Brain (organoid and tissue), 16 donors: ENCODE measurements at places on chromosomes 4 and X.

GRCh38 chr4:88528861-88529260 is 5.3 kb upstream of the PYURF start:
- DNase-seq = peak; percentile 24

DNA sequence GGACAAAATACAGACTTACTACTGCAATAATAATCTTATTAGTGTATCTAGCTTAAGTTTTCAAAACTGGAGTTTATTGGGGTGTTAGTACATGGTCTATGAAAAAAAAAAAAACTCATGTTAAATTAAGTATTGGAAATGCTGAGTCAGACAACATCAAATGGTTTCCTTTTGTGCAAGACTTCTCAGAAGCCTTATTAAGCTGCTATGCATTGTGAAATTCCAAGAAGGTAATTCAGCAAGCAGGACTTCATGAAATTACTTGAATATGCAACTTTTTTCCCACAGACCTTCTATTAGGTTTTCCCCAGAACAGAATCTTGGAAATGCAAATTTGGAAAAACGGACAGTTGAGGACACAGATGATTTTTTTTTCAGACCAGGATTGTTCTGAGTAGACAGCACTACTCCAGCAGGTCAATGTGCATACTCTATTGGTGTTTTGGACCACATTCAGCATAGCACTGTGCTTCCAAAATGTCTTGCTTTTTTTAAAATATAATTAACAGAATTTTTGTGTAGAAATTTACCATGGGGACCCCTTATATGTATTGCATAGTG is 568.8 kb upstream of the TENM3 start:
- DNase-seq = no peak

DNA sequence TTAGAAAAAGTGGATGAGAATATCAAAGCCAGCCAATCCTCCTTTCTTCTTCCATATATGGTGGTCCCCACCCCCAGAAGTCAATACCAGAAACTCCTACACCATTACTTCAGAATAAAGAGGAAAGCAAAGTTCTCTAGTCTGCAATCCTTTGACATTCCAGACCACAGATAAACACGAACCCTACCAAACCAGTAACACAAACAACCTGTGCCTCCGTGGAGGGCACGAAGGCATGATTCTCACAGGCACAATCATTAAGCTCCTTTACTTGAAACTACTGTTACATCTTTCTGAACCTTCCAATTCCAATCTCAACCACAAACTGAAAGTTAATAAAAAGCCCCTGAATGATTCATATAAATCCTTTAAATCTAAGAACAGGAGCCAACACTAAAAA is 16.3 kb downstream of the MAML3 start:
- no peak for DNase-seq

DNA sequence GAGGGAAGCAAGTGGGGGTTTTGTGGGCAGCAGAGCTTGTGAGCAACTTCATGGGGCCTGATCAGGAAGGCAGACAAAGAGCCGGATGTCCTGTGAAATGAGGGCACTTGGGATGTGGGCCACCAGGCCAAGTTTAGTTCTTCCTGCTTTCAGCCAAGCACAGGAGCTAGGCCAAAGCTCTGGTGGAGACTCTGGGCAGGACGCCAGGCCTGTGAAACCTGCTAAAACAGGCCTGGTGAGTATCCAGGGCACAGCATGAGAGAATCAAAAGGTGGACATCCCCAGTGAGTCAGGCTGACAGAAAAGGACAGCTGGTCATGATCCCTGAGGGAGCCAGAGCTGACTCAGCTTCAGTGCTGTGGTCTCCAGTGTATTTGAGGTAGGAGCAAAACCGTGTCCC is 95.7 kb downstream of the NPNT start:
- DNase-seq = no peak

DNA sequence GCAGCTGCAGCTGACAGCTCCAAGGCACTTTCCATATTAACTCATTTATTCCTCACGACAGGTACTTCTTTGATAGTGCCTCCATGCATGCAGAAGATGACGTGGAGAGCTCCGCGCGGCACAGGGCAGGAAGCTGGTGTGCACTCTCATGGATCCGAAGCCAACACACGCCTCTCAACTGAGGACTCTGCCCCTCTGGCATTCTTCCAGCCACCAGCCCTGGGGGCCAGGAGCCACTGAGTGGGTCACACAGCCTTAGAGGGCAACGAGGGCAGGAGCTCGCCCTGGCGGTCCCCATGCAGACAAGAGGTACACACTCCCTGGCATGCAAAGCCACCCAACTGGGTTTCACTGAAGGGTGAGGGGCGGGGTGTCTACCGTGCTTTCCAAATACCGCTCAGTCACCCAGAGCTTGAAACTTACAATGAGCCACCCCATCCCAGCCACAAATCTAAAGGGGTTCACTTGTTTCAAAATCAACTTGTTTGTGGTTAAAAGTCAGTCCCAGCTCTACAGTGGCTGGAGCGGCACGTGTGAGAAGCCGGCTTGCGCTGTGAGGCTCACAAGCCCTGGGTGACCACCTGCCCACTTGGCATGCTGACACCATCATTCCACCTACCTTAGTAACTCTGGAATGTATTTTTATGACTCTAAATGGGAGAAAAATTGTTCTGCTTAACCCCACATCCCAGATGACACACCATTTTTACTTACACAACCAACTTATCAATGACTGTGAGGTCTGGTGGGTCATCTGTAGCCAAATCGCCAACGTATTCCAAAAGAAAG is 16.2 kb downstream of the NOP14 start:
- no peak for DNase-seq

- DNase-seq = no peak
Measured at GRCh38 chr4:3352505-3352904, 59.7 kb downstream of the RGS12 start.

GRCh38 chr4:37628977-37629609 is 57.1 kb downstream of the RELL1 start:
- DNase-seq = no peak

DNA sequence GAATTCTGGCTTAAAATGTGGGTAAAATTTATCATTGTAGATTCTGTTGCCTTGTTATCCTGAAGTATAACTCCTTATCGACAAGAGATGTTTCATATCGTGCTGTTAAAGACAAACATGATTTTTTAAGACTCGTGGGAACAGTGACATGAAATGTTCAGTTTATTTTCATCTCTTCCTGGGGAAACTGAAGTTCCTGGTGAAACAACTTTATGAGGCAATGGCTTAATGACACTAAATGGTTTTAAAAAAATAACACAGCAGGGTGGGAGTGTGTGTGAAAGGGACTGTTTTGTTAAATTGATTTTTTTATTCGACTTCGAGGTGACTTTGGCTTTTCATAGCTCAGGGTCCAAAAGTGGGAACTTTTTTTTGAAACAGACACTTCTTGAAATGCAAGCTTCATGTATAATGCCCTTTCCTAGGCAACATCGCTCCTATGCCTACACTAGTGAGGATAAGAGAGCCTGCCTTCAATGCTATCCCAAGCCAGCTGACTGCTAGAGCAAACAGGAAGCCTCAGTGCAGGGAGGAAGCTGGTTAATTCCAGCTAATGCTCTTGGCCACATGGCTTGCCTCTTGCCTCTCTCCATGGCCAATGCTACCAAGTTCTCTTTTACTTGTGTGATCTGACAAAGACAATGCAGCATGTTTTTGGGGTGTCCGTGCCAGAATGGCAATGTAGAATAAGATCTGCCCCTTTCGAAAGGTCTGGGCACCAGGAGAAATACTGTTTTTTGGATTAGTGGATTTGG is 80.9 kb upstream of the PLAC1 start:
- no peak for DNase-seq

- no peak for DNase-seq
Measured at GRCh38 chr4:186622788-186623464, 67.6 kb upstream of the MTNR1A start.

- no peak for DNase-seq
Measured at GRCh38 chr4:74056858-74057562, 18.5 kb upstream of the CXCL3 start.

DNA sequence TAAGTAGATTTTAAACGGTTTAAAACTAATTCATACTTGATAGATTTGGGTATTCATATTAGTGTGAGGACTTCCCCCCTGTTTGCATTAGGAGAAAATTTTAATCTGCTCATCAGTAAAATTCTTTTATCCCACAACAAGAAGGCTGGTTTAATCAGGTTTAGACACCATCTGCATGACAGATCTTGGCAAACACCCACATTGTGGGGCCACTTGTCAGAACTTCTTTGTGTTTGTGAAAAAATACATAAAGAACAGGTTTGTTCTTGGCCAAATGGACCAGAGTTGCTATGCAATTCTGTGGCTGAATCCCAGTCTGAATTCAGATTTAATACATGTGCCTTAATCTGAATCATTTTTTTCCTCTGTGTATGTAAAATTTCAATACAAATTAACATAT is 121.1 kb downstream of the REPS2 start:
- DNase-seq = peak; percentile 75

DNA sequence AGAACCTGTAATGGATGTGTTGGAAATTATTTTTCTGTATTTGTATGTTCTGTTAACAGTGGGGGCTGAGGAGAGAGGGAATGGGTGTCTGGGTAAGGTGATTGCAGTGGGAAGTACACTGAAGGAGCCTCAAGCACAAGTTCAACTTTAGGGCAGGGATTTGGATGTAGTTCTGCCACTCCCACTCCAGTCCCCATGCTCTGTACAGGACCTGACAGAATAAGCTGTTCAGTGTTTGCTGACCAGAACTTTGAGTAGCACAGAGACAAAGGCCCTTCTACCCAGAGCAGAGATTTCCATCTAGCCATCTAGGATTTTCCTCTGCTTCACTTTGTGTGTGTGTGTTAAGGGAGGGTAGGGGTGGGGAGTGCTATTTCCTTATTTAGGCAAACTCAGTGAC is 49.2 kb downstream of the VSIG4 start:
- no peak for DNase-seq

DNA sequence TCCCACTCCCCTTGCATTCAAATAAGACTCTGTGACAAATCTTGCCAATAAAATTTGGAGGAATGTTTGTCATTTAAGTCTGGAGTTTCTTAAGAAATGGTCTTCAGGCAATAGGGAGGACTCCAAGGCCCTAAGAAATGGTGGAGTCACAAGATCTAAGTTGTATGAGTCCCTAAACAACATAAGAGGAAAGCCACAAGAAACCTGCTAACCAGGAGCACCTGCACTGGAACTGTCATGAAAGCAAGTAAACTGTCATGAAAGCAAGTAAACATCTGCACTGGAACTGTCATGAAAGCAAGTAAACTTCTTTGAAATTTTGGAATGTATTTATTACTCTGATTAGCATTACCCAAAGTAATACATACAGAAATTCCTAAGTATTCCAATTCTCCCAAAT is 3.5 kb downstream of the CNOT6L start:
- no peak for DNase-seq

DNA sequence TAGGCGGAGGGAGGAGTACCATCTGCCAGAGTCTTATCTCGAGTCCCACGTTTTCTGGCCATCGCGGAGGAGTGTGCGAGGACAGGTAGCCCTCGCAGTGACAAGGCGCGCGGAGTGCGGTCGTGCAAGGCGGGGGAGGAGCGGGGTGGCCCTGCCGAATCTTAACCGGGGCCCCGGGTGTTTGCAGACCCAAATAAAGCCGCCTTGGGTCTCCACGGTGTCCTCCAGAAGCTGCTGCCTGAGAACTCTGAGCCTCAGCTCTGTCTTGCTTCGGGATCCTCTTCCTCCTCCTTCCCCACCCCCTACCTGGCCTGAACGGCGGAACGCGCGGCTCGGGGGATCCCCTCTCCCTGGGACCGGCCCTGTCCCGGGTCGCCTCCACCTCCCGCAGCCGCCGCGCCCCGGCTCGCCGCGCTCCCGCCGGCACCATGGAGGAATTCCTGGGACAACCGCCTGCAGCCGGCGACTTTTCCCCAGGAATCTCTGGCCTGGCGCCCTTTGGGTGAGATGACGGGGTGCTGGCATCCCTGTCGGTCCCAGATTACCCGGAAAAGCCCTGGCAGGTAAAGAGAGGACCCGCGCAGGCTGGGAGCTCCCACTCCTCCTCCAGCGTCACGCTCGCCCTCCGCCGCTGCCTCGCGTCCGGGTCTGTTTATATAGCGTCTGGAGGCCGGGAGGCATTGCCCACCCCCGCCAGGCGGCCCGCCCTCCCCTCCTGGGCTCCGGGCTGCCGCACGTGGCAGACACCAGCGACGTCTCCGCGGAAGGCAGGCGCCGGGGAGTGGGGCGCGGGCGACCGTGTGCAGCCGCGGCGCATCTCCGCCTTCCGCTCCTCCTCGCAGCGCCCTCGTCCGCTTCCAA is at the start of gene GALNTL6:
TSS of gene GALNTL6 (plus strand) at position 740 of the 861 bp plus-strand sequence.
- DNase-seq = peak; percentile 61

DNA sequence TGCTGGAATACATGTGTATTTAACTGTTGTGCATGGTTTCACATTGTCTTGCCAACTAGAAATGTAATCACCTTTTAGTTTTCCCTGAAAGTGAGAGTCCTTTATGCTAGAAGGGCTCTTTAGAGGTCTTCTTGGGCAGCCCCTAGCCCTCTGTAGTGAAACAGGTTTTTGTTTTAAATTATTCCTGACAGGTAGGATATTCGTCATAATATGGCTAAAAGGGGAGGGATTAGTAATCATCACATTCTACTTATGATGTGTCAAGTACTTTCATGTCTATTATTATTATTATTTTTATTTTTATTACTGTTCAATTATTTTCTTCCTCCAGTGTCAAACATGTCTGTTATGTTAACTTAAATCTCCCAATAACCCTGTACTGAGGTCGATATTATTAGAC is 35.5 kb downstream of the MSN start:
- no peak for DNase-seq

GRCh38 chr4:46886711-46887110 is 22.3 kb downstream of the COX7B2 start:
- DNase-seq = peak; percentile 48

GRCh38 chr4:107658400-107659336 is 61.4 kb downstream of the PAPSS1 start:
- DNase-seq = no peak

DNA sequence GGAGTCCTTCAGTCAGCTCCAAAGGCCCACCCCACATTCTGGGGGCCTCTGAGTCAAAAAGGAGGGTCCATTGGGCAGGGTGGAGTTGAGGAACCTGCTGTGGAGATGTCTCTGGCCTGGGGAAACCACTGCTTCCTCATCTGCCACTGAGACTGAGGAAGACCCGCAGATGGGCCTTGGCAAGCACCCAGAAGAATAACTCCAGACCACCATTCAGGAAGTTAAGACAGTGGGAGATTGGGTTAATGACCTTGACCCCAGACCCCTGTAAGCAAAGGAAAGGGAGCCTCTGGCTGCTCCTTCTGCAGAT is 8.1 kb upstream of the HSD17B10 start:
- no peak for DNase-seq

GRCh38 chrX:122863067-122863466 is 321.0 kb upstream of the GRIA3 start:
- no peak for DNase-seq

- DNase-seq = peak; percentile 25
Measured at GRCh38 chrX:45781901-45782553, 581.4 kb upstream of the DIPK2B start.
